ENCODE measurements at places on chromosomes 7 and 10. TPM values are rescaled to one million over a fixed set of nuclear protein-coding genes. Genes with fewer than 3 reads are reported as not detected.

The SGCE gene
- total RNA-seq = 24.0 TPM

The ARL3 gene
- total RNA-seq = 11.1 TPM

- peak; percentile 81 for DNase-seq
Observed at GRCh38 chr7:158821171-158822031, 7.9 kb downstream of the ESYT2 start.

DNA sequence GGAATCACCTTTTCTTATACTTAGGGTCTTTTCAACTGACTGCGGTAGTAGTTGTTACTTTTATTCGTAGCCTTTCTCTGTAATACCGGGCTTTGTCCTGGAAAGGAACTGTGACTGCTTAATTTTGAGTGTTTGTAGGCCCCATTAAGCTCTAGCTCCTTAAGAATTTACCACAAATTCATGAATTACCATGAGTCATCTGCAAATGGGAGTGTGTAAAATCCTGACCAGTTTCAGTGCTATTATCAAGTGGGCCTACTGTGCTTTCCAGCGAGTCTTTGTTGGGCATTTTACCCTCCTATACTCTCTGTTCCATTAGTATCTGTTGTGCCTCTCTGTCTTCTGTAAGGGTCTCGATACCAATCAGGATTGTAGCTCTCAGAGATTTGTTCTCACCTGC, 49.7 kb downstream of the ZMYND11 start:
- DNase-seq = peak; percentile 70

DNA sequence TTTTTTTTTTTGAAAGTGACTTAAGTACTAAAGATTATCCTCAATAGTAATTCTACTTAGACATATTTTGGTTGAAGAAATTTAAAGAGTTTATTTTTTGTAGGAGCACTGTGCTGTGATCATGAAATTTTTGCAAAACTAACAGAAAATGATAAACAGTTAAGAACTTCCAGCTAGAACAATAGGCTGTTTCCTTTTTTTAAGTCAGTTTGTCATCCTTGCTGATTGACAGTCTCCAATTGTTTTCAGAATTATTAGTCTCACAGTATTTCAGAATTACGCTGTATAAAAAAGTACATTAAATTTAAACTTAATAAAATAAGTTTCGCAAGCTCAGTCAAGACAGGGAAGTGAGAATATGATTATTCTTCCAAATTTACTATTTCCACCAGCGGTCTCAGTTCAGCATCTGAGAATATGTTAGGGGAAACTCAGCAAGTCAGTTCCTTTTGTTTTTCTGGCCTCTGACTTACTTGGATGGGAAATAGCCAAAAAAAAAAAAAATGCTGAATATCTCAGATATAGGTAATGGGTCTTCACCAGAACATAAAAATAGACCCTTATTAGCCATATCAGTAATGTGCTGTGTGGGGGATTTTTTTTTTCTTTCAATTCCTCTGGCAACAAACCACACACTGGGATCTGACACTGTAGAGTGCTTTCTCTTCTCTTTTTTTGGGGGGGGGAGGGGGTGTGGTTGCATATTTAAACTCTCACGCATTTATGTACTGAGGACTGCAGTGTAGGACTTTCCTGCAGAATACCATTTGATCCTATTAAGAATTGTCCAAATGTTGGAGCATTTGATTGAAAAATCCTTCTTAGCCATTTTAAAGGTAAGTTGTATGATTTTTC, at the start of gene CD36:
CD36 (plus strand) TSS at position 732 of the 855 bp plus-strand sequence. CDS start 8,099 bp downstream, outside the sequence.
- DNase-seq = no peak

DNA sequence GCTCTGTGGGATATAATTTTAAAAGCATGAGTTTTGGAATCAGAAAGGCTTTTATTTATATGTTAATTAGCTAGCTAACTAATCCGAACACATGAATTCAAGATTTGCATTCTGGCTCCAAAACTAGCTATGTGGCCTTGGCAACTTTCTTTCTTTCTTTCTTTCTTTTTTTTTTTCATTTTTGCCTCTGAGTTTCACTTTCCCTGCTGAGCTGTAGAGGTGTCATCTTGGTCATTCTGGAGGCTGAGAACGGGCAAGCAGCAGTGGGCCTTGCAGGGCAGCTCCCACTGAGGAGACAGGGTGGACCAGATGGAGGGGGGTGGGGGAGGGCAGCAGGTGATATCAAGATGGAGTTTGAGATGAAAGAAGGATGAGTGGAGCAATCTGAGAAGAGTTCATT, 24.8 kb upstream of the SFMBT2 start:
- no peak for DNase-seq

DNA sequence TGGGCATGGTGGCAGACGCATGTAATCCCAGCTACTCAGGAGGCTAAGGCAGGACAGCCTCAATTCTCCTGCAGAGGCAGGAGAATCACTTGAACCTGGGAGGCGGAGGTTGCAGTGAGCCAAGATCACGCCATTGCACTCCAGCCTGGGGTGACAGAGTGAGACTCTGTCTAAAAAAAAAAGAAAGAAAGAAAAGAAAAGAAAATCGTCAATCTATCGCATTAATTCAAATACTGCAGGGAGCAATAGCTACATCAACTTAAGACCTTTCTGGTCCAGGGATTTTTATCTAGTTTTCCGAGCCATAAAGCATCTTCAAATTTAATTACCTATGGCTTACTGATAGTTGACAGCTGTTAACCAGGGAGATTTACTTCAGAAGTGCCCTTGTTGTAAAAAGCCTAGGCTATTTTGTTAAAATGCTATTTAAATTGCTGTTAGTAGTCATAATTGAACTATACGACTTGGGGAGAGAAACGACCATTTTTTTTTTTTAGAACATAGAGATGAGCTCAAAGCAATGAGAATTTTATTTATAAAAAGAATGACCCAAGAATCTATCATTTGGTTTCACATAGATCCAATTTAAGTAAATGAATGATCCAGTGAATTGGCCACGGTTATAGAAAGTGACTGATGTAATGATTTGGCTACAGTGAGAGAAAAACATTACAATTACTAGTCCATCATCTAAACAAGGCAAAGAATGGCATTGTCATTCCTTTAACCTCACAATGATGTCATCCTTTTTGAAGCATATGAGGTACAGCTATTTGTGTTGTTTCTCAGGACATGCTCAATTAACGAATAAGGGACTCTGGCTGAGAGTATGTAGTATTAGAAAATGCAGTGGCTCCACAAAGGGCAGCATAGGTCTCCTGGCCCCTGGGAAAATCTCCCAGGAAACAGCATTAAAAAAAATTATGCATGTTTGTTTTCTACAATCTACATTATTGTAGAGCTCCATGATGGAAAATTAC, 85.3 kb downstream of the SEMA3C start:
- DNase-seq = peak; percentile 52

Measured in A172 (cell line).